NCI-H524 treated with DMSO at 0.1 percent for 48 hours (cell line): ENCODE measurements at places on chromosomes 2 and 18.
A peak's percentile ranks its signal among the peaks of the same experiment; 100 is the strongest.

GRCh38 chr18:63031375-63031774 lies 288.2 kb downstream of the BCL2 start:
- peak; percentile 57 for DNase-seq

DNA sequence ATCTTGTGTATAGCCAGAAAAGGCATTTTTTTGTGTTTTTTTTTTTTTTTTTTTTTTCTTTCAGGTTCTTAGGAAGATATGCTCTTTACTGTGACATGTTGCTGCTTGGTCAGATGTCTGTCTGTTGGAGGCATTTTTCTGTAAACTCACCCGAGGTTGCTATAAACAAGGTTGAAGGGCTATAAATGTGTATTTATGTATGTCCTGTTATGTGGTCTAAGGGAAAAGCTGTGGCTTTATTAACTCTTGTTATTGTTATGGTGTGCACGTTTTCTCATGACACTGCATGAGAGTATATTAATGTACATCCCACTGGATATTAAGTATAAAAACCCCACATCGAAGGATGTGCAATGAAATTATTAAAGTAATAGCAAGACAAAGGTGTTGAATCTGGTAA lies 102.0 kb downstream of the ZNF532 start:
- DNase-seq = no peak

- no peak for DNase-seq
Measured at GRCh38 chr2:60534052-60534685, 19.3 kb downstream of the BCL11A start.

DNA sequence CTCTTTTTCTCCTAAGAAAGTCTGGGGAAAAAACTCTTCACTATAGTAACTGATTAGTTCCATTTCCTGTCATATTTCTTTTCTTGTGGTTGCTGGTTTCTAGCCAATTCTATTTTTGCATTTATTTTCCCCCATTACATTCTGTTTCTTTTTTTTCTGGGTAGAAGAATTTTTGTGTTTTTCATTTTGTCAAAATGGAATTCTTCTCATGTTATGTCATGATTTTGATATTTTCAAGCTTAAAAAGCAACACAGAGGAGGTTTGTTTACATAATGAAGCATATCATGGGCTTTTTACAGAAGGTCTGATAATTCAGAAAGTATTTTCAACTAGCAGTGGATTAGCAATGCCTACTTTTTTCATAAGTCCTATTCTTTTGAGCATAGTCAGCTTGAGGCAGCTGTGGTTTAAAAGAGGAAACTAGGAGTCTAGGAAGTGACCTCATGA lies 102.0 kb downstream of the MAP2 start:
- no peak for DNase-seq

DNA sequence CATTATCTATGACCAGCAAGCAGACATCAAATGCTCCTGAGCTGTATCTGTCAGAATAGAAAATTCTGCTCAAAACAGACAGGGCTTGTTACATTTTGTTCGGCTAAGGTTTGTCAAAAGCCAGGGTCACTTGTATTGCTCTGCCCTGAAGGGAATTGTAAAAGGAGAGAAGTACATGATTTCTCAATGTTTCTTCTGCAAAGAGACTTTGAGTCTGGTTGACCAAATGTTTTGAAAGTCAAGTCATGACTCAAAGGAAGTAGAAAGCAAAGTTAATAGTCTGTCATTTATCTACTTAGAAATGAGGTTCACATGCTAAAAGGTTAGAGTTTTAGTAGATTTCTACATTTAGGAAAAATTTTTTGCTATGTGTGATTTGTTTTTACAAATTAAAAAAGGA lies 1624.1 kb upstream of the ZEB2 start:
- DNase-seq = no peak

DNA sequence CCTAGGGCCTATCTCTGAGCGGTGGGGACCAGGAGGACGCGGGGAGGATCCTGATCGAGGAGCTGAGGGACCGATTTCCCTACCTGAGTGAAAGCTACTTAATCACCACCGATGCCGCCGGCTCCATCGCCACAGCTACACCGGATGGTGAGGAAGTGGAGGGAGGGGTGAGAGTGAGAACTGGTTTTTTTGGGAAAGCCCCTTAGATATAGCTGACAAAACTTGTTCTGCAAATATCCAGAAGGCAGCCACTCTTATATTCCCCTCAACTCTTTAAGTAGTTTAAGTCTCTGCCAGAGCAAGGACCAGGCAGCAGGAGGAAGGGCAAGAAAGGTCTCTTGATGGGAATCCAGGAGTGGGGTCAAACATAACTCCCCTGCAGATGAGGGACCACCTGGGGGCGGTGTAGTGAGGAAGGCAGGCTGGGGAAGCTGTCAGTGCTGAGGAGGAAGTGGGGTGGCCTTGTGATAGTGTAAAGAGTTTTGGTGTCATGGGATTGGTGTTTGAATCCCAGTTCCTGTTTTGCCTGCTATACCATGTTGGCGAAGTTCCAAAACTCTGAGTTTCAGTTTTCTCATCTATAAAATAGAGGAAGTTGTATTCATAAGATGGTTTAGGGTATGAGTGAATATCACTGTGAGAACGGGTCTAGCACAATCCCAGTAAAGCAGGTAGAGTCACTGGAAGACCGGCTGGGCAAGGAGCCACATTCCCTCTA lies 3.4 kb downstream of the NAGK start:
- no peak for DNase-seq

- DNase-seq = no peak
Measured at GRCh38 chr2:119647440-119648169, 31.4 kb upstream of the TMEM177 start.

GRCh38 chr2:235950473-235950809 lies 217.7 kb downstream of the GBX2 start:
- DNase-seq = no peak

- no peak for DNase-seq
Measured at GRCh38 chr18:56199580-56200330, 438.6 kb downstream of the TXNL1 start.

GRCh38 chr2:20052861-20053281 lies 1.4 kb upstream of the LAPTM4A start:
- peak; percentile 54 for DNase-seq
